ENCODE measurements at places on chromosomes 3 and 15. TPM values are rescaled to one million over a fixed set of nuclear protein-coding genes. Genes with fewer than 3 reads are reported as not detected.

GRCh38 chr3:141201122-141201521 lies 30.5 kb upstream of the PXYLP1 start:
- no peaks in the 10 kb centered on the region for H3K4me1 ChIP-seq
- H3K4me3 ChIP-seq = no peak overlapping the region
- DNase-seq = no peak
- no peaks in the 10 kb centered on the region for H3K36me3 ChIP-seq
- no peak overlapping the region for H3K27ac ChIP-seq

The NTRK3 gene
- not detected for total RNA-seq

DNA sequence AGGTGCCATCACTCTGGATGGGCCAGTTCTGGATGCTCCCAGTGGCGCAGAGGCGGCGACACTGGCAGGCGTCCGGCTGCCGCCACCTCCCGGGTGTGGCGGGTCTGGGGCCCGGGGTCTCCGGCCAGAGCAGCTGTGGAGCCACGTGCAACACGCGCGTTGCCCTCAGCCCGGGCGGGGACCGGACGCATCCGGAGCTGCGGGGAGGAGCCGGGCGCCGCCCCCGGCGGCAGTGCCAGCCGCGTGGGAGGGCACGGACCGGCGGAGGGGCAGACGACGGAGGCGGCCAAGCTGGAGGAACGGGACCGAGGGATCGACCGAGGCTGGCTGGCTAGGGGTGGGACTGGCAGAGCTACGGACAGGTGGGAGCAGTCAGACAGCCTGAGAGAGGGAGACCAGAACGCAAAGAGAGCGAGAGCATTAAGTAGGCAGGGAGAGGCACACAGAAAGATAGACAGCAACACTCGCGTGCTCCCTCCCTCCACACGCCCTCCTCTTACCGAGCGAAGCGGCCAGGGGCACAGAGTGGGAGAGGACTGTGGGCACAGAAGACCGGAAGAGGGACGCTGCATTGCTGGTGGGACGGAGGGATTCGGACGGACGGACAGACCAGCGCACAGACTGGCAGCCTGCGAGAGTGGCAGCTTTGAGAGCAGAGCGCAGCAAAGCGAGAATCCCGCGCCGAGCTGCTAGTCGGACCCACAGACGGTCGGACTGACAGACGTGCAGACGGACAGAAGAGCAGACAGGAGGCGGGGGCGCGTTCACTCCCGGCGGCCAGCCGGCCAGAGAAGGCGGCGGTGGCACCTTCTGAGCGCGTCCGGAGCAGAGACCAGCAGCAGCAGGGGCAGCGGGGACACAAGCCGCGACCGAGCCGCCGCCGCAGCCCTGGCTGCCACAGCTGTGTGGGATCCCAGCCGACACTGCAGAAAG lies at the start of gene ARPP21:
Gene ARPP21, plus strand, starts transcription at position 272 of the 933 bp plus-strand sequence. CDS start 42,227 bp downstream, outside the sequence.
- H3K27me3 ChIP-seq = peaks cover 25% of the 10 kb centered on the region
- H3K36me3 ChIP-seq = no peaks in the 10 kb centered on the region

- no peak for DNase-seq
- H3K4me1 ChIP-seq = no peaks in the 10 kb centered on the region
- peaks cover 34% of the 10 kb centered on the region for H3K27me3 ChIP-seq
- no peak overlapping the region for H3K4me3 ChIP-seq
- H3K36me3 ChIP-seq = no peaks in the 10 kb centered on the region
These were observed 11.6 kb upstream of the TMED3 start for GRCh38 chr15:79299126-79299840.

- H3K4me3 ChIP-seq = no peak overlapping the region
- H3K36me3 ChIP-seq = no peaks in the 10 kb centered on the region
- H3K27me3 ChIP-seq = no peaks in the 10 kb centered on the region
- DNase-seq = peak; percentile 57
These were observed 186.7 kb downstream of the NSUN3 start for GRCh38 chr3:94249491-94250079.

- DNase-seq = no peak
- H3K4me1 ChIP-seq = no peaks in the 10 kb centered on the region
- H3K36me3 ChIP-seq = no peaks in the 10 kb centered on the region
These were observed 61.8 kb downstream of the ZDHHC19 start for GRCh38 chr3:196149375-196149774.
